ENCODE measurements at places on chromosomes 12 and 14.
A peak's percentile ranks its signal among the peaks of the same experiment; 100 is the strongest.

- DNase-seq: no peak
Observed at GRCh38 chr12:64544371-64545080, 65.8 kb upstream of the RASSF3 start.

DNA sequence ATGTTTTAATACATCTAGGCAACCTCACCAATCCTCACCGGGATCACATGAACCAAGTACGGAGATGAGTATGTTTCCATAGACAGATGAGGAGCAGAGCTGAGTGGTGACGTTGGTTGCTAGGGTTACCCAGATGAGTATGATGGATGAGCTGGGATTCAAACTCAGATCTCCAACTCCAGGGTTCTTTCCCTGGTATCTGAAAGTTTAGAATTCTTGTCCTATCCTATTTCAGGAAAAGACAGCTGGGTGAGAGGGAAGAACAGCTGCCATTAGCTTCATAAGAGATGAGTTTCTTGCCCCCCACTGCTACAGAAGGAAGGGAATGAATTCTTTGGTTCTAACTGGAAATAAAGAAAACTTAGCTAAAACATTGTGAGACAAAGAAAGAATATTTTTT is 728.9 kb upstream of the TBX3 start:
- no peak for DNase-seq

DNA sequence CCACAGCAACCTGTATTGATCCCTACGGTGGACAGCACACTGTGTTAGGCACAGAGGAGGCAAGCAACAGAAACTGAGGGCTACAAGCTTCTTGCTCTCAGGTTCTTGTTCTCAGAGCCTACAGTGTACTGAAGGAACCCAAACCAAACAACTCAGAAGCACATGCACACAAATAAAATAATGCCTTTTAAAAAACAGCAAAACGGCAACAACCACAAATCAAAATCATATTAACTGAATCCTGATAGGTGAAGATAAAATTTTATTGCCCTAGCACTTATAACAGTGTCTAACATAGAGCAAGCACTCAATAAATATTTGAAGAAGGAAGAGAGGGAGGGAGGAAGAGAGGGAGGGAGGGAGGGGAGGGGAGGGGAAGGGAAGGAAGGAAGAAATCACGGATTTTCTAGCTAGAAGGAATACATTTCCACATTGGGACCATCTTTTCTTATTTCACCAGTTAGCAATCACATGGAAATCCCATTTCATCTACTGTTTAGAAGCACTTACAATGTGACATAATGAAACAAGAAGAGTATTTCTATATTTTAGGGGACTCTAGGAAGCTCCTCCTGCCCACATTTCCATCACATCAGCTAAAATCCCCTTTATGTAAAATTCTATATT is 27.2 kb downstream of the DMAC2L start:
- no peak for DNase-seq

- peak; percentile 92 for DNase-seq
Observed at GRCh38 chr12:71662849-71663560, 643 bp downstream of the ZFC3H1 start.

- no peak for DNase-seq
Observed at GRCh38 chr12:112599871-112600270, 181.1 kb downstream of the PTPN11 start.

GRCh38 chr14:103391048-103391447 is 5.8 kb downstream of the MARK3 start:
- peak; percentile 25 for DNase-seq

DNA sequence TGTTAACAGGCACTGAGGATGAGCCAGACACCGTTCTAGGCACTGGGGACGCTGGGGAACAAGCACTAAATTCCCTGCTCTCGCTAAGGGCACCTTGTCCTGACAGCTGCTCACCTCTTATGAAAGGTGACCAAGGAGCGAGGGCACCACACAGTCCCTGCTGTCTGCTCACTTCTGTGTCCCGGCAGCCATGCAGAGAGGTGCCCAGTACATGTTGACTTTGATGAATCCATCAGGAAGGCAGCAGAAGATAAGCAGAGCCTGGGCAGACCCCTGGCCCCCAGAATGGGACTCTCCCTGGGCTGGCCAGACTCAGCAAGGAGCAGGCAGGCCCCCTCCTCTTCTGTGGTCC is 14.1 kb downstream of the C14orf132 start:
- no peak for DNase-seq

DNA sequence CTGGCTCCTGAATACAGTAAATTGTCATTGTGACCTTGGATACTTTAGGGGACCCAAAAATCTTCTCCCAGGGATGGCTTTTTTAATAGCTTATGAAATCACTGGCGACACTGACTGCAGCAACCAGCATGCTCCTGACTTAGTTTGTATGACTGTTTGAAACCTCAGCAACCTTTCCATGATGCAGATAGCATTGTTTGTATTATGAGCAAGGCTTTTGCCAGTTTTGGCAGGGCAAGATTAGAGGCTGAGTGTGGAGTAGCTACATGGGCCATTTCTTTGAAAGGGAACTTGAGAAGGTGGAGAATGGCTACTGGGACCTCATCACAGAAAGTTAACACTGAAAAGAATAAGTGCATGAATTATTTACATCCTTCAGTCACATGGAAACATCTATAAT is 50.9 kb downstream of the SLC4A8 start:
- no peak for DNase-seq

- DNase-seq: no peak
Observed at GRCh38 chr12:20627001-20627588, 68.0 kb upstream of the SLCO1C1 start.

GRCh38 chr12:114612062-114612461 is 71.9 kb downstream of the TBX3 start:
- DNase-seq: no peak

DNA sequence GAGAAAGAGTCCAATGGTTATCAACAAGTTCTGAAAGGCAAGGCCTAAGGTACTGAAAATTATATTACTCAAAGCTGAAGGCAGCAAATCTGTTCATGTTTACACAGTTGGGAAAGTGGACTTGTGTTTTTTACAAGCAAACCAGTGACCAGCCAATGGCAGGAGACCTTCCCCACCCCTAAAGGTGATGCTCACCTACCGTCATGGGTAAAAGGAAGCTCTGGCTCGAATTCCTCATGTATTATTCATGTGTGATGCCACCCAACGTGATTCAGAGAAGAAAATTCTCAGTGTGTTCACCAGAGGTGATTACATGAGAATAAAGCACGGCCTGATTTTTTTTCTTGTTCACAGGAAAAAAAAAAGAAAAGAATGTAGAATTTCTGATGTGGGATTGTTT is 1161.2 kb upstream of the SEL1L start:
- no peak for DNase-seq

DNA sequence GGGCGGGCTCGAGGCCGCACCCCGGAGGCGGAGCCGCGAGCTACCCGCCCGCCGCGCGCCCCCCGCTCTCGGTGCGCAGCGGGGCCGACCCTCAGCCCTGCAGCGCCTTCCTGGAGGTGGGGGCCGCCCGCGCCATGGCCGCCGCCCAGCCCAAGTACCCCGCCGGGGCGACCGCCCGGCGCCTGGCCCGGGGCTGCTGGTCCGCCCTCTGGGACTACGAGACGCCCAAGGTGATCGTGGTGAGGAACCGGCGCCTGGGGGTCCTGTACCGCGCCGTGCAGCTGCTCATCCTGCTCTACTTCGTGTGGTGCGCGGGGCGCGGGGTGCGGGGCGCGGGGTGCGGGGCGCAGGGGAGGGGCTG is at the start of gene P2RX2:
Gene P2RX2, plus strand, starts transcription at position 94 of the 361 bp plus-strand sequence. Its CDS starts 41 bp downstream, at position 135.
- DNase-seq: no peak

GRCh38 chr12:64459394-64459891 is 7.5 kb downstream of the TBK1 start:
- DNase-seq: no peak

DNA sequence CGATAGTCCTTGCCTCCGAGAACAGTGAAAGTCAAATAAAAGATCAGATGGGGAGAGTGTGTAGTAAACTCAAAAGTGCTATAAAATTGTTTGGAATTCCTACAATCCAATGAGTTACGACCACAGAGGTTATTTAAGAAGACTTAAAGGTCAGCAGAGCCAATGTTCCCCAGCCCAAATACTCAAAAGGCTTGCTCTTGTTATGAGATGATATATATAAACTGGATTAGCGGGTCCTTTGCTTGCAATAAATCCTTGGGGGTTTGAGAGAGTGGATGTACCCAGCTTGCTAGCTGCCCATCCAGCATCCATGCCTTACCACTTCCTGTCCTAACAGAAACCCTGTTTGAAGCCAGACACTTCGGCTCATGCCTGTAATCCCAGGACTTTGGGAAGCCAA is 29.0 kb upstream of the MED13L start:
- no peak for DNase-seq

GRCh38 chr14:51331486-51332367 is 91.7 kb downstream of the TMX1 start:
- no peak for DNase-seq

GRCh38 chr12:75974323-75975187 is 57.0 kb downstream of the PHLDA1 start:
- DNase-seq: no peak

DNA sequence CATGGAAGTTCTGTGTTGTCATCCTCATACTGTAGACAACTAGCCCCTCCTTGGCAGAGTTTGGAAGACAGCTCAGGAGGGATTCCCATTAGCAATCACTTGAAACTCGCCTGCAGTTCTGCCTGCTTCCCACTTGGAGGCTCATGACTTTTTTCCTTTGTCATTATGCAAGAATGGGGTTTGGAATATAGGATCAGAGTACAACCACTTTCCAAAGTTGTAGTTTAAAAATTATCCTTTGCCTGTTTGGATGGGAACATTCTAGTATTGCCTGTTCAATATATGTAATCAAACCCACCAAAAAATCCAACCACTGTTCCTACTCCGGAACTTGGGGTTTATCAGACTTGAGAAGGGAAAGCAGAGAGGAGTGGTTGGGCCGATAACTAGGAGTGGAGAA is 2.1 kb upstream of the GPD1 start:
- DNase-seq: no peak

GRCh38 chr12:110501399-110501751 is 536 bp downstream of the VPS29 start:
- no peak for DNase-seq

DNA sequence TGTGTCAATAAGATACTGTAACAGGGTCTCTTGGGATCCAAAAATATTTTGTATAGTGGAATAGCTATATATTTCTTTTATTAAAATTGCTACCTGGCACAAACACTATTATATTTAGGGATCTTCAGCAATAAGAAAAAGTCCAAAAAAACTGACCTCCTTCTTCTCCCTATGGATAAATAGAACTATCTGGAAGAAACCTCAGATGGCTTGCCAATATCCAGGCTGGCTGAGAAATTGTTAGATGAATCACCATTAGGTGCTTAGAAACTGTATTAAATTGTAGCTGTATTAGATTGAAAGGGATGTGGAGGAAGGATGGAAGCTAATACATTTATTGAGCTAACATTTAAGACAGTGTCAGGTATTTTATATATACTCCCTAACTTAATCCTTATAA is 66.0 kb downstream of the SLC38A6 start:
- DNase-seq: no peak

- DNase-seq: no peak
Observed at GRCh38 chr14:91669867-91670266, 62.0 kb downstream of the CATSPERB start.

- no peak for DNase-seq
Observed at GRCh38 chr14:70807898-70808415, 1.4 kb downstream of the MAP3K9 start.

- no peak for DNase-seq
Observed at GRCh38 chr12:22880807-22881206, 255.8 kb downstream of the ETNK1 start.

- no peak for DNase-seq
Observed at GRCh38 chr12:32568228-32568627, 110.9 kb upstream of the DNM1L start.

DNA sequence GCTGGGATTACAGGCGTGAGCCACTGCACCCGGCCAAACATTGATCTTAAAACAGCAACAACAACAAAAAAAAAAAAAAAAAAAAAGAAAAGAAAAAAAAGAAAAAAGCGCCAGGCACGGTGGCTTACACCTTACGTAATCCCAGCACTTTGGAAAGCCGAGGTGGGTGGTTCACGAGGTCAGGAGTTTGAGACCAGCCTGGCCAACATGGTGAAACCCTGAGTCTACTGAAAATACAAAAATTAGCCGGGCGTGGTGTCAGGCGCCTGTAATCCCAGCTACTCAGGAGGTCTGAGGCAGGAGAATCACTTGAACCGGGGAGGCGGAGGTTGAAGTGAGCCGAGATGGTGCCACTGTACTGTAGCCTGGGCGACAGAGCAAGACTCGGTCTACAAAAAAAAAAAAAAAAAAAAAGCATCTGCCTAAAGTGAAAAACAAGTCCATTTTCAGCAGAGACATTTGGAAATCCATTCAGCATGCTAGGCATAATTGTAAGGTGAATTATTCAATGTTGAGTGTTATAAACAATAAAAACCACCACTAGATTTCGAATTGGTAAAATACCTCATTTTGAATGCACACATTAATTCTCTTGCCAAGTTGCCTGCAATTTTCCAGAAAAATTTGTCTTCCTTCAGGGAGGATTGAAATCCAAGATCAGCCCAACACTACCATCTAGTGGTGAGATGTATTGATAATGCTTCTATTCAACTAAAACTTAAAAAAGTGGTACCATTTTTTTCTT is 8.0 kb upstream of the CERS5 start:
- peak; percentile 68 for DNase-seq

DNA sequence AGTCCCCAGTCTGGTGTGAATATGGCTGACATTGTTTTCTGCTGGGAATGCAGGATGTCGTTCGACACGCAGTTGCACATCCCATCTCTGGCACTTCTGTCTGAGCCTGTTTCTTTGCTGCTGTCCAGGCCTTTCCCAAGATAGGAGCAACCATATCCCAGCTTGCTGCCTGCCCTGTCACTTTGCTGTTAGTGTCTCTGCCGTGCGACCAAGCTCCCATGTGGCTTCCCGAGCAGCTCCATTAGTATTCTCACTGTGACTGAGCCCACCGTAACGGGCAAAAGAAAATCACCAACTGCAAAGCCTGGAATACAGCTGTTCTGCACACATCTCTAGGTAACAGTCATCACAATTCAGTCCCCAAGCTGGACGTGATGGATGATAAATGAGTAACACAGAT is 66.0 kb upstream of the CPSF6 start:
- peak; percentile 81 for DNase-seq

- DNase-seq: peak; percentile 72
Observed at GRCh38 chr14:100237735-100238418, 1.1 kb upstream of the YY1 start.

DNA sequence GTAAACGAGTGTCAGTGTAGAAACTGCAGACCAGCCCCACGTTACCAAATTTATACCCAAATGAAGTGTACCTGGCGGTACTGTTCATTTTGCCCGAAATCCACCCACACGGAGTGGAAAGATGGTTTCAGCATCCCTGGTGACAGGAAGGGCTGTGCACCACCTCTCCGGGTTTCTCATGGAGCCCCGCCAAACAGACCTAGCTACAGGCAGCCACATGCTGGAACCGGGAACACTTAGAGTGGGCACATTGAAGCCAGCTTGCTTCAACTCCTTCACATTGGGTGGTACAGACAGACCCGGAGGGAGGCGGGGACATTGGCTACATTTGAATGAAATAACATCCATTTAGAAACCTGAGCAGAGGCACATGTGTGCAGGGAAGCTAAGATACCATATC is 84.4 kb downstream of the PPP2R5C start:
- DNase-seq: no peak

- DNase-seq: no peak
Observed at GRCh38 chr12:6280053-6280469, 30.4 kb upstream of the PLEKHG6 start.

Data from retina (tissue), 1 donor.